Stimulated activated CD8-positive, alpha-beta memory T cell treated with anti-CD3 and anti-CD28 coated beads, Interleukin-4, amount 100 ng/mL, for 4 hours (primary cell): ENCODE measurements at places on chromosomes 4 and X.

DNA sequence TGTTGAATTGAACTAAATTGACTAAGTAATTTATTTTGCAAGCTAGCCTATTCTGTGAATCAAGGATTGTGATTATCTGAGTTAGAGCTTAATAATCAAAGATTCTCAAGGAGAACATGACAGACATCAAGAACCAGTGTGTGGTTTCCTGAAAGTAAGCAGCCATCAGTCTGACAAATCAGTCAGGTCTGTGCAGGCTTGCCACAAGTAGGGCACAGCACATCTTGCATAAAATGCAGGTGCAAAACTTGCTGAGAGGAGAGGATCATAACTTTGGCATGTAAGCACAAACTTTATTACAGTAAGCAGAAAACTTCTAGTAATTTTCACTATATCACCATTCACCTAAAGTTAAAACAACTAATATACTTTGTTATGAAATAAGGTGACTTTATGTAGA, 22.5 kb downstream of the FAM241A start:
- DNase-seq = no peak

DNA sequence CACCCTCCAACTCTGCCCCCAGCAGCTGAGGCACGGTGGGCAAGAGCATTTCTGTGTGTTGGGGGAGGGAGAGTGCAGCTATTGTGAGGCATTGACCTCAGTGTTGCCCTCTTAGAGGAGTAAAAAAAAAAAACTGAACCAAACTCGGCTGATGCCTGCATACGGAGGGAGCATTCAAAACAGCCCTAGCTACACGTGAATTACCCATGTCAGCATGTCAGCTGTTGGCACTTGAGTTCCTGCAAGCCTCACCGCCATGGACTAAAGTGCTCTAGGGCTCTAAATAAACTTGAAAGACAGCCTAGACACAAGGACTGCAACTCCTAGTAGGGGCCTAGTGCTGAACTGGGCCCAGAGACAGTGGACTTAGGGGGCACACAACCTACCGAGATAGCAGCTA, 22.0 kb downstream of the ITIH6 start:
- no peak for DNase-seq

- DNase-seq = no peak
Measured at GRCh38 chr4:100082852-100083251, 107.4 kb downstream of the DDIT4L start.

DNA sequence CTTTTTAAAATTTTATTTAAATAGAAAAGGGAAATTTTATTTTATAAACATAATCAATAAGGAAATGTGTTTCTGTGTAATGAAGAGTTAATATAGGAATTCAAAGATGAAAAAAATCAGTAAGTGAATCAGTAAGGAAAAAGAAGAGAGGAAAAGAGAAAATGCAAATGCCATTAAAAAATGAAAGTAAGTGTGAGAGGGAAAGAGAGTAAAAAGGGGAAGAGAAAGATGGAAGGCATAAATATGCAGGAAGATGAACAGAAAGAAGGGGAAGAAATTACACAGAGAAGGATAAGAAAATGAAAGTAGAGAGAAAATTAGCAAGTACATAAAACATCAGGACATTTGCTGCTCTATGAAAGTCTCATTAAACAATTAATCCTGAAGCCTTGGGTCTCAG, 349.9 kb downstream of the FSTL5 start:
- DNase-seq = no peak

DNA sequence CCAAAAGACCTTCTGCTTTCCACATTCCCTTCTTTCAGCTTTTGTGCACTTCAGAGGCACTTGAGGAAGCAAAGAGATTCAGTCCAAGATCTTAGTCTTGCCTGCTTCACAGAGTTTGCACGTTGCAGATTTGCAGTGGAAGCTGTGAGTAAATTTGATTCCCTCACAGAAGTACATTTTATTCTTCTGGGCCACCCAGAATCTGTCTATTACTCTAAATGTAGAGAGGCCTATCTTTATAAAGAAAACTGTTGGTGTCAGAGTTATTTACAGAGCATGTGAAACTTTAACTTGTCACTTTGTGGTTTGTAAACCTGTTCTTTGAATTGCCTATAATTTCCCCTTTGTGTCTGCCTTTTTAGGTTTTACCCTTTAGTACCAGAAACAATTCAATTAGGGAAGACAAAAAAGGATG, 15.5 kb downstream of the SPRY1 start:
- no peak for DNase-seq

- no peak for DNase-seq
Measured at GRCh38 chr4:145177906-145178538, 2.4 kb downstream of the OTUD4 start.

- DNase-seq = no peak
Measured at GRCh38 chr4:183636503-183636902, 22.5 kb downstream of the RWDD4 start.

- no peak for DNase-seq
Measured at GRCh38 chrX:51894697-51895336, 1.4 kb downstream of the MAGED1 start.

DNA sequence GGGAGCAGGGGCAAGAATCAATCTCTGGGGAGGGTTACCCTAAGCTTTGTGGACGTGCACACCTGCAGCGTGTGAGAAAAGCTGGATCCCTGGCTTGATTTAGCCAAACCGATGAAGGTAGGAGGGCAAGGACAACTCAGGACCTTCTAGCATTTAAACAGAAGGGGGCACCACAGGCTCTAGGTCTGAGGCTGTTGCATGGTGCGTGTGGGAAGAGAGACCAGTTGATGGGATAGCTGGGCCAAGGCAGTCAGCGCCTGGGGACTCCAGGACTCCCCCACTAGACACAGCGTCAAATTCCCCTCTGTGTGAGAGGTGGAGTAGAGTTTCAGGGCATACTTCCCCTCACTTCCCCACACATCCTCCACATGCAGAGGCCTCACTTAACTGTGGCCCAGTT, 4.3 kb downstream of the GABRQ start:
- DNase-seq = no peak

- no peak for DNase-seq
Measured at GRCh38 chr4:119135721-119136121, at the start of gene MYOZ2. Gene MYOZ2, plus strand, starts transcription at chr4:119135832. Its CDS starts 694 bp downstream, at chr4:119136526.

- DNase-seq = no peak
Measured at GRCh38 chrX:10485326-10485725, 135.1 kb downstream of the MID1 start.

DNA sequence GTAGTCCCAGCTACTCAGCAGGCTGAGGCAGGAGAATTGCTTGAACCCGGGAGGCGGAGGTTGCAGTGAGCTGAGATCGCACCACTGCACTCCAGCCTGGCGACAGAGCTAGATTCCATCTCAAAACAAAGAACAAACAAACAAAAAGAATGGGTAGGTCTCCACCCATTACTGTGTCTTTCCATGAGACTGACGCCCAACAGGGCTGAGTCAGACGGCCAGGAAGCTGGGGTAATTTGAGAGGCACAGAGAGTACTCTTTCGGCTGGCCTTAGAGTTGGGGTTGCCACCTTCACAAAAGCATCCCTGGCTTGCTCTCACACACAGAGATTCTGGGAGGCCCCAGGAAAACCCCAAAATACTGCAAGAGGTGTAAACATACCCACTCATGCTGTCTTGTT, 72.0 kb upstream of the DHRSX start:
- DNase-seq = no peak

GRCh38 chrX:110228453-110228852, 89.4 kb downstream of the AMMECR1 start:
- no peak for DNase-seq

DNA sequence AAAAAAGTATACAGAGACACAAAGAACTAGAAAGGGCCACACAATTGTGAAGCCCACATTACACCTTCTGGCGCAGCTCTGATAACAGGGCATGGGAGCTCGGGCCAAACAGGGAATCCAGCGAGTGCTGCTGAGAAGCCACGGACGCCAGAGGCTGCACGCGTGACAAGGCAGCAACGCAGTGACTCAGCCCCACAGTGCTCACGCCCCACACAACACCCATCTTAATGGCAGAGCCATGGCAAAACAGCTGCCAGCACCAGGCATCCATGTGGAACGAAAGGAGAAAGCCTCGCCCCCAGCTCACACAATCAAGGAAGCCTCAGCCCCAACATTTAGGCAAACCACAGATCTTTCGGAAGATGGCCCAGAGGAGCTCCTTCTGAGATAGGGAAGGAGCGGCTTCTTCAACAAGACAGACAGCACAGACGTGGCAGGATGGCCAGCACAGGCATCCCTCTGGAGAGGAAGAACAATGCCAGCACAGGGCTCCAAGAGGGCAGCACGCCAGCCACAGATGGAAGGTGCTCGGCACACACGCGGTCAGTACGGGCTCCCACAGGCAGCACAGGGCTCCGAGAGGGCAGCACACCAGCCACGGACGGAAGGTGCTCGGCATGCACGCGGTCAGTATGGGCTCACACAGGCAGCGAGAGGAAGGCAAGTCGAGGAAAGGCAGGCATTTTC, 33.1 kb downstream of the GAK start:
- DNase-seq = no peak

DNA sequence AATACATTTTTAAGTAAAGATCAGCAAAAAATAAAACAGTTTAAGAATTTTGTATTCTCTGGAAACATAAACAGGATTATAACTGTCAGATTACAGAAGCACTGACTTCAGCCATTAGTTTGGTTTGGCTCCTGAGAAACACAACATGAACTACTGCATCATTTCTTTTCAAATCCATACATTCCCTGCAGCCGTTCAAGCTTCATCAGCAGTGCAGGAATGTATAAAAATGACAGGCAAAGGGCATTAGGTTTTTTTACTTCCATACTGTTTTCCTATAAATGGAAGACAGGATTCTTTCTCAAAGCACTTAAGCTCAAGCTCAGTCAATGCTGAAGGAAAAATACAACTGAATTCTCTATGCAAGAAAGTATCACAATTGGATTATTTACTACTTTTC, 4.2 kb upstream of the MAB21L2 start:
- DNase-seq = no peak

DNA sequence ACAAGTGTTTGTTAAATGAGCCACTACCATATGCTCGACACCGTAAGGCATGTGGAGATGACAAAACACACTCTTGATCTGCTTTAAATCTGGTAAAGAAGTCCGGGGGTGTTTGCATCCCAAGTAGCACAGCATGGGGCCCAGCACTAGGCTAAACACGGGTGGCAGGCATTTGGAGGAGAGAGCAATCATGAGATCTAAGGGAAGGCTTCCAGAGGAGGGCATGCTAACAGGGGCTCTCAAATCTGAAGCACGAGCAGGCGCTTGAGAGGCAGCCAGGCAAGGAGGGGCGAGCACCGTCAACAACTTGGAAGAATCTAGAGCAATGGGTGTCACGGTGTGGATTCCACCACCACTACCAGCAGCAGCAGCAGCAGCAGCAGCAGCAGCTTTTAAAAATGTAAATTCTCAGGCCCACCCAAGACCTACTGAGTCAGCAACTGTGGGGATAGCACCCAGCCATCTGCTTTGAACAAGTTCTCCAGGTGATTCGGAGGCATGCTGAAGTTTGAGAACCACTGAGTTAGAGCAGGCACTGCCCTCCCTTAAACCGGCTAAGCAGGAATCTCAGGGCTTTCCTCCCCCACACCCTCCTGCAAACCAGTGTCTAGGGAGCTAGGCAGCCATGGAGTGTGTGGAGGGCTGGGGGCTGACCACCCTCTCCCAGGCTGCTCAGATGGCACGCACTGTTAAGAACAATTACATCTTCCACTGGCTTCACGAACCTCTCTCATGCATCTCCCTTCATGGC, 70.2 kb upstream of the MAP3K15 start:
- DNase-seq = no peak

GRCh38 chr4:8846826-8847225, 24.8 kb downstream of the HMX1 start:
- no peak for DNase-seq

GRCh38 chrX:24268786-24269185, 45.1 kb downstream of the SUPT20HL2 start:
- no peak for DNase-seq

GRCh38 chr4:152340818-152341217, 195.1 kb downstream of the FBXW7 start:
- DNase-seq = no peak

DNA sequence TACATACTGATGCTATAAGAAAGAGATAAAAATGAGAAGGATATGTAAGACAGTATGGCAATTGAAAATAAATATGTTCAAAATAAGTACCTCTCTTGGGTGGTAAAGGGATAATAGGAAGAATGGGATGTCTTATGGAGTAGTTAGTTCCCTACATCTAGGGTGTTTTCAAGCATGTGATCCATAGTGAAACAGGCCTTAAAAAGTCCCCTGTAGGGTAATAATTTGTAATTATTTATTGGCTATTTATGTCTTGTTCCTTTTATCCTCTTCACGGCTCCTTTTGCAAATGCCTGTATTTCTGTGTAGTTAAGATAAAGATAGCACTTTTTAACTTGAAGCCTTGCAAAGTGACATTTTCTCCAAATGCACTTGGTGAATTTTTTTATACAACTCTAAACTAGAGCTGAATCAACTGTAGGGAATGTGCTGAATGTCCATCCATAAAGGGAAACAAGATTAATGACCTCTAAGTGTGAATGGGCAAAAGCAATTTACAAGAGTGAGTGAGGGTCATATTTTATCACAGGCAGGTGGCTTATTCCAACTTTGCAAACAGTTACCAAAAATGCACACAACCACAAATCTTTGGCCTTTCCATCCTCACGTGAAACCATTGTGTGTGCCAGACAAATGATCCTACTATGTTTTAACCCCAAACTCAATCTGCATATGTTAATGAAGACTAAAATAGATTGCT, 299.0 kb downstream of the KCNIP4 start:
- DNase-seq = no peak

- no peak for DNase-seq
Measured at GRCh38 chr4:100986360-100986868, 360.9 kb downstream of the PPP3CA start.

DNA sequence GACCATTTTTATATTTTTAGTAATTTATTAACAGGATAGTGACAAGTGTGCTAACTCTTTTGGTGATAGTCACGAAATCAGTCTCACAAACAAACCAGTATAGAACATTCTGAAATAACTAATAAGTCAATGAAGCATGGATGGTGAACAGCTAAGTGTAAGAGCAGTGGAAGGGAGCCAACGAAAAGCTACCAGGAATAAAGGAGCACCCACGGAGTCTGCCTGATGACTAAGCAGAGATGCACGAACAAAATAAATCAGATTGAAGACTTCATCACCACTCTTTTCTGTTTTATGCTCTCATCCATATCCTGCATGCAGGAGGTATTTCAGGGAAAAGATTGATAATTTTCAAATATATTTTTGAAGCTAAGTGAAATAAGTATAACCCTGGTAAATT, 891.1 kb upstream of the HS3ST1 start:
- DNase-seq = no peak

GRCh38 chrX:136126371-136126770, 21.0 kb upstream of the FHL1 start:
- DNase-seq = no peak

DNA sequence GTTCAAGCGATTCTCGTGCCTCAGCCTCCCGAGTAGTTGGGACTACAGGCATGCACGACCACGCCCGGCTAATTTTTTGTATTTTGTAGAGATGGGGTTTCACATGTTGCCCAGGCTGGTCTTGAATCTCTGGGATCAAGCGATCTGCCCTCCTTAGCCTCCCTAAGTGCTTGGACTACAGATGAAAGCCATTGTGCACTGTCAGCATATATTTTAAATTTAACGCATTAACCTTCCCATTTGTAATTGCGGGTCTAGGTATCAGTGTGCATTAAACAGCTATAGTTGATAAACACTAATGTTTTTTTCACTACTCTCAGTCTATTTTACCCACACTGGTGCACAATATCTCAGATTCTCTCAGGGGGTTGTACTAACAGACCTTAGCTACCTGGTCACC, 1930.8 kb downstream of the C4orf33 start:
- DNase-seq = no peak
